ENCODE measurements at places on chromosomes 5 and 9.

DNA sequence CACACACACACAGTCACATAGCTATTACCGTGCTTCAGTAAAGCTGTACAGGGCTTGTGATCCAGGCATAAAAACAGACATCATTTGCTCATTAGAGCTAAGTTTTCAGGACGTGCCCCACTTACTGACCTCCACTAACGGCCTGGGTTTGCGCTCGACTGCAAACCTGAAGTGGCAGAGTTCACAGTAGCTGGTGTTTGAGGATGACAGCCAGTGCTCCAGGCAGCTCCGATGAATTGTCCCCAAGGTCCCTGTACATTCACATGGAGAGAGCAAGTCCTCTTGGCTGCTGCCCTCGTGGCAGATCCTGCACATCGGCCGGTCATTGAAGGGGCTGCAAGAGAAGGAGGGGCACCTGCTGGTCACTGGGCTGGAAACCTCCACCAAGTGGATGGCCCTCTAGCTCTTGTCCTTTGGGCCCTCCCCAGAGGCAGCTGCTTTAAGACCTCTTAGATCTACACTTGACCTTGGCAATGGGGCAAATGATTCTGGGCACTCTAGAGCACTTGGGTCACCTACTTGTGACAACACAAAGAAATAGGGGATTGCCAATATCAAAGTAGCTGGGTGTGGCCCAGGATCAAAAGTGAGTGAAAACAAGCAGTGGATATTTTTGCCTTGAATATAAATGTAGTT, 115.4 kb downstream of the MARCHF3 start:
- DNase-seq = no peak

GRCh38 chr5:142837081-142837725, 67.0 kb downstream of the ARHGAP26 start:
- DNase-seq = no peak

- no peak for DNase-seq
Measured at GRCh38 chr5:95142145-95142544, 142.7 kb downstream of the MCTP1 start.

DNA sequence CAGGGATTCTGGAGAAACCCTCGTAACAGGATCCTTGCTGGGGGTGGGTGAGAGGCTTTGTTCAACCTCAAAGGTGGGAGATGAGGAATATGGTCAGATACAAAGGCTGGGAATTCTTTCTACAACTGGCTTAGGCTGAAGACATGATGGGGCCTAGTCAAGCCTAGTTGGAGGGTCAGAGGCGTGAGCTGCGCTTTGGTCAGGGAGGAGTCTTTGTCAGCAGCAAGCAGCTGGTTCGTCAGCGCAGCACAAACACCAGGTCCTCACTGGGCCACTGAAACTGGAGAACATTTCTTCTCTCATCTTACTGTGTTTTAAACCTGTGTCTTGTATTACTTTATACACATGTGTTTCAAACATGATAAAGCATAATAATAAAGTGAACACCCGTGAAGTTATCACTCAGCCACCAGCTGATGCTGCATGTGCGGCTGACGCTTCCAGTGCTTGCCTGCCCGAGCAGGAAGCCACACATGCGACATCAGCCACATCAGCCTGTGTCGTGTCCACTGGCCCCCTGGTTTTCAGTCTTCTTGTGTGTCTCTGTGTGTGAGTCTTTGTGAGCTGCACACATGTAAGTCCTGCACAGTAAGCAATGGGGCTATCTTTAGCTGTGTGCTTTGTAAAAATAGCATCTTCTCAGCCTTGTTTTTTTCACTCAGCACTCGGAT, 81.5 kb downstream of the WNK2 start:
- no peak for DNase-seq
